ENCODE measurements at places on chromosomes 12 and 14. TPM values are rescaled to one million over a fixed set of nuclear protein-coding genes. Genes with fewer than 3 reads are reported as not detected.

DNA sequence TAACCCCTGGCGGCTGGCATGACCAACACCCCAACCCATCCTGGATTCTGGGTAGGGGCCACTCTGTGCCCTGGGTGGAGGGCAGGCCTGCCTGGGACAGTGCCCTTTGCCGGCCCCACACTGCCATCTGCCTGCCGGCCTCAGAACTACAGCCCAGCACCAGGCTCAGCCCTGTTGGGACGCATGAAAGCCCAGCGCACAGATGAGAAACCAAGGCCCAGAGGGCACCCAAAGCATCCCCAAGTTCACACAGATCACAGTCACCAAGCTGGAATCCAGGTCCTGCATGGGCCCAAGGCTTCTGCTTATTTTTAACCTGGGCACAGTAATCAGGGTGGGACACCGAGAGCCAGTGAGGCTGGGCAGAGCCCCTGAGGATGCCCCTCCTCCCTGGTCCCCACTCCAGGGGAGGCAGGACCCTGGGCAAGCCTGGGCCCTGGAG lies 26.2 kb downstream of the RFLNA start:
- peak; percentile 11 for DNase-seq

The MFAP5 gene
- total RNA-seq: not detected

DNA sequence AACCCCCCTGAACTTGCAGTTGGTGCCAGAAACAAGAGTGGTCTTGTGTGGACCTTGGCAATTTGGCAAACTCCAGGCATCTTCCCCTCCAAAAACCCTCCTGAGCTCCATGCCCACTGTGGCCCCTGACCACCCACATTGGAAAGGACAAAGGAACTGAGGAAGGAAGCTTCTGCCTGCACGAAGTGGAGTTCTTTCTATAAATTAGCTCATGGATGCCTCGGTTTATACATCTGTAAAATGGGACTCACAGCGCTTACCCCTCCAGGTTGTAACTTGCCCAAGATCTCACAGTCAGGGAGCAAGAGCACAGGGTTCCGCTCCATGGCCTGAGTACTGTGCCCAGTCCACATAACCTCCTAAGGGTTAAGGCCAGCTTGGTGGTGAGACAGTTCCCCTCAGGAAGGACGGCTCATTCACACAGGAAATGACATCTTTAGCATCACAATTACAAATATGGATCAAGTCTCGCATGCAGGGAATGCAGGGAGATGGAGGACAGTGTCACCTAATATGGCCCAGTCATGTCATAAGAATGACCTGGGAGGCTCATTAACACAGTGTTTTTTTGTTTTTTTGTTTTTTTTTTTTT lies 66.6 kb downstream of the CLMN start:
- no peak for DNase-seq

DNA sequence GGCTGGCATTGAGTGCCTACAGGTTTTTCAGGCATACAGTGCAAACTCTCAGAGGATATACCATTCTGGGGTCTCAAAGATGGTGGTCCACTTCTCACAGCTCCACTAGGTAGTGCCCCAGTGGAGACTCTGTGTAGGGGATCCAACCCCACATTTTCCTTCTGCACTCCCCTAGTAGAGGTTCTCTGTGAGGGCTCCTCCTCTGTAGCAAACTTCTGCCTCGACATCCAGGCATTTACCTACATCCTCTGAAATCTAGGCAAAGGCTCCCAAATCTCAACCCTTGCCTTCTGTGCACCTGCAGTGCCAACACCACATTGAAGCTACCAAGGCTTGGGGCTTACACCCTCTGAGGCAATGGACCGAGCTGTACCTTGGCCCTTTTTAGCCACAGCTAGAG lies 179.2 kb downstream of the CCDC91 start:
- DNase-seq: no peak

- DNase-seq: no peak
These were observed 29.0 kb downstream of the NFKBIA start for GRCh38 chr14:35375558-35376025.

DNA sequence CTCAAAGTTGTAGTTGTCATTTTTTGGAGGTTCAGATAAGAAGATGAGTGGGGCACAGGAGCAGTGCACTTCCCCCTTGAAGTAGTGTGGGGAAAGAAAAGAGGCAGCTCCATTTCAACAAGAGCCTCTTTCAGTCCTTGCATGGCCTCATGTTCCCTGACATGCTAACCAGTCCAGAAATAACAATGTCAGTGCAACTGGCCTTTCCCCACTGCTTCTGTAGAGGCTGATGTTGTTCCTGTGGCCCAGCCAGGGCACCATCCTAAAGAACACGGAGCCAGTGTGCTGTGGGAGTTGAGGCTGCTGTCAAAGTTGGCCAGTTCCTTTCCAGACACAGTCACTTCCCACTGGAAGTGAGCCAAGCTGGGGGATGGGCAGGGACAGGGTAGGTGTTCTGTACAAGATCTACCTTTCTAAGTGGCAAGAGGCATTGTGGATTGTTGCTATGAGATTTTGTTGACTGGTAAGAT lies 77.7 kb upstream of the SLC38A2 start:
- peak; percentile 46 for DNase-seq

The LMNTD1 gene
- not detected for total RNA-seq

DNA sequence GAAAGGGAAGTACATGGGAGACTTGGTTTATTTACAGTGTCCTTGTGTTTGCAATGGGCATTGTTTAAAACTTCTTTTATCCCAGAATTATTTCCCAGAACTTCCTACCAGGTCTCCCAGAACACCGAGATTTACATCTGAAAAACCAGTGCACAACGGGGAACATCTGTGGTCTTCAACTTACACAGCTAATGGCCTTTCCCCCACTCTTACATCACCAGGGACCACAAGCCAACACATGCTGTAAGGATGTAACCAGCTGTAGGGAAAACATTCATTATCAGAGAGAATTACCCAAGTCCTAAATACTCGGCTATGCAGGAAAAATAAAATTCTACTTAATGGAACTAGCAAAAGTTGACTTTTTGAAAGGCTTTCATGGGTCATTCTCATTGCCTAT lies 267.6 kb downstream of the DUSP6 start:
- DNase-seq: no peak

DNA sequence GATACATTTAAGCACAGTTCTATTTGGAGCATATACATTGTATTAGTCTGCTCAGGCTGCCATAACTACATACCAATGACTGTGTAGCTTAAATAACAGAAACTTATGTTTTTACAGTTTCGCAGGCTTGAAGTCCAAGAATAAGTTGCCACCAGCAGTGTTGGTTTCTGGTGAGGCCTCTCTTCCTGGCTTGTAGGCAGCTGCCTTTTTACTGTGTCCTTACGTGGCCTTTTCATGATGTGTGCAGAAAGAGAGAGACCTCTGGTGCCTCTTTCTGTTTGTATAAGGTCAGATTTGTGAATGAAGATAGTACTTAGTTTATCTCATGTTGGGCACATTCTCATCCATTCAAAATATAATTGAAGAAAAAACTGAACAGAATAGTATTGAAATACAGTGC lies 636.6 kb downstream of the FLRT2 start:
- peak; percentile 30 for DNase-seq

- no peak for DNase-seq
These were observed 7.1 kb upstream of the NT5DC3 start for GRCh38 chr12:103848143-103848542.

The PTPN21 gene
- under 0.01 TPM for total RNA-seq

GRCh38 chr12:132597333-132598316 lies 12.8 kb downstream of the LRCOL1 start:
- DNase-seq: peak; percentile 65

The COCH gene
- total RNA-seq: 2.2 TPM

The EMP1 gene
- total RNA-seq: 99.6 TPM

DNA sequence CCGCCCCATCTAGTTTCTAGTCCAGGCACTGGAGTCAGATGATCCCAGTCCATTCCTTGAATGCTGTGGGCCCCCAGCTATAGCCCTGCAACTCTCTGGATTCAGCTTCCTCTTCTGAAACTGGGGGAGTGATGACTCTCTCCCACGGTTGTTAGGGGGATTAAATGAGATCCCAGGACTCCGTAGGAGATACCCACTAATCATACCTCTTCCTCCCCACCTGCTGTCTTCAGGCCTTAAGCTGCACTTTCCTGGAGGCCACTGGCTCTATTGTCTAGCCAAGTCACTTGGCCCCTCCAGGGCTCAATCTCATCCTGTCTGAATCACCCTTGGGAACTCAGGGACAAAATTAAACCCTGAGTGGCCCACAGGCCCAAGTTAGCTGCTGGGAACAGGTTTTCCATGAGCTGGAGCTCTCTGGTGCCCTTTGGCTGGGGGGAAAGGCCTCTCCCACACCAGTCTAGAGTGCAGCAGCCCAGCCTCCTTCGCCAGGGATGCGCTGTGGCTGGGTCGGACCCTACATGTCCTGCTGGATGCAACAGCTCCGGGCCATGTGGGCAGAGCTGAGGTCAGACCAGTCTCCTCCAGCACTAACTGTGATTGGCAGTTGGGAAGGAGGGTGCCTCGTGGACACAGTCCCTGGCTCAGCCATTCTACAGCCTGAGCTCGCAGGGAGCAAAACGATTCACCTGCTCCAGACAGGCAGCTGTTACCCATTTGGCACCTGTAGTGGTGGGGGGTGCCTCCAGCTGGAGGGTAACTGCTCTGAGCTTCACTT lies 6.0 kb upstream of the ASB2 start:
- no peak for DNase-seq

The TSPAN19 gene
- total RNA-seq: not detected

GRCh38 chr12:65761301-65761700 lies 63.0 kb upstream of the HMGA2 start:
- DNase-seq: no peak

The TEAD4 gene
- 0.27 TPM for total RNA-seq

- DNase-seq: no peak
These were observed 6.2 kb upstream of the OAS1 start for GRCh38 chr12:112900298-112901145.

Data from hematopoietic multipotent progenitor cell (in vitro differentiated cells).